ENCODE measurements at places on chromosomes 12 and 14.
A peak's percentile ranks its signal among the peaks of the same experiment; 100 is the strongest.

DNA sequence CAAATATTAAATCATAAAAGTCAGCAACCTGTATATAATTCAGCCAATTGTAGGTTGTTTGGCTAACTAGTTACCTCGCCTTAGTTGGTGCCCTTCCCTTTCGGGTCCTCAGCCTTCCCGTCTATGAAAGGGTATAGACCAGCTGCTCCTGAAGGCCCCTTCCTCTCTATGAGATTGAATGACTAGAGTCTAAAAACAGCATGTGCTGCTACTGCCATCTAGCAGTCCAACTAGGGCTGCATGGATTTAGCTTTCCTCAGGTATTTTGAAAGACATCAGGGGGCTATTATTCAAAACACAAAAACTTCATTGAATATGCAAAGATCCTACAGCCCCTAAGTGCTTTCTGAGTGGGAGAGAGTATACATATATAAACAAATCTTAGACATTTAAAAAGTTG lies 37.0 kb upstream of the TMEM263 start:
- DNase-seq, result no peak

GRCh38 chr12:79692860-79693577 lies 2.3 kb upstream of the PAWR start:
- DNase-seq, result no peak

- DNase-seq, result no peak
These were observed 348.0 kb downstream of the RAD51B start for GRCh38 chr14:68167383-68168087.

DNA sequence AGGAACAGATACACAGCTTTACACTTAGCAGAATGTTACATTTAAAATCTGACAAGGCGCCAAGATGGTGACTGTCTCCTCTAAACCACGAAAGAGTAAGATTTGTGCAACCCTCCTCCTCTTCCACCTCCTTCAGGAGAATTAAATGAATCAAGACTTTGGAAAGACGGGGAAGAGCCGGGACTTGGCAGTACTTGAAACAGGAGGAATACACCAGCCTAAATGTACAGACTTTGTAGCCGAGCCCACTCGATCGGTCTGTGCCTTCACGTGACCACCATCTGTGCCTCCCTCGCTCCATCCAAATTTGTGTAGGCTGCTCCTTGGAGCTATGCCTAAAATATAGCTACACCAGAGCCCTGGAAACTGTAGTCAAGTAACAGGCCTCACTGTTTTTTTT lies 38.3 kb downstream of the SSPN start:
- DNase-seq, result peak; percentile 56

GRCh38 chr14:33675415-33676130 lies 275.3 kb downstream of the EGLN3 start:
- DNase-seq, result peak; percentile 46

- DNase-seq, result no peak
These were observed 9.8 kb upstream of the KRT6A start for GRCh38 chr12:52502877-52503276.

DNA sequence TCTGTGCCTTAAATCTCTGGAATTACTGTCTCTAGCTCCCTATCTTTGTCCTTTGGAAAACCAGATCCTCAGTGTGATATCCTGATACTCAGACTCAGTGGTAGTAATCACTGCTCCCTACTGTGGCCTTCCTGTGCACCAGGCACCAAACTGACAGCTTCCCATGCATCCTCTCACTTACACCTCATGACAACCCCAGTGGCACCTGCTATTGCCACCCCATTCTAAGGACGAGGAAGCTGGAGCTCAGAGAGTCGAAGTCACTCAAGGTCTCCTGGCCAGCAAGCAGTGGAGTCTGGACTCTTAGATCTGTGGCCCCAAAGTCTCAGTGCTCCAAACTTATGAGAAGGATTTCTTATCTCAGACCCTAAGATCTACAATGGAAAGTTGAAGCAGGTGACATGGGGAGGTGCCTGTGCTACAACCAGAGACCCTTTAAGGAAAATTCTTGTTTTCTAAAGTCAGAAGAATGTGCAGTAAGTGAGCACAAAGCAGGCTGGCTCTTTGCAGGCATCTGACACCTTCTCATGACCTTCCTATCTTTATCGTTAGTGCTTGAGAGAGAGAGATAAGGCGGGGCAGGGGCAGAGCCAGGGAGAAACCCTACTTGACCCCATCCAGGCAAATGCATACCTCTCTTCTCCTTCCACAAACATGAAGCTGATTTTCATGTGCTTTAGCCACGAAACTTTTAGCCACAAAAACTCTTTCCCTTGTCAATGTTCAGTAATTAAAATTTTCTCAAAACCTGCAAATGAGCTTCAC lies 47.1 kb downstream of the CCDC60 start:
- DNase-seq, result no peak

DNA sequence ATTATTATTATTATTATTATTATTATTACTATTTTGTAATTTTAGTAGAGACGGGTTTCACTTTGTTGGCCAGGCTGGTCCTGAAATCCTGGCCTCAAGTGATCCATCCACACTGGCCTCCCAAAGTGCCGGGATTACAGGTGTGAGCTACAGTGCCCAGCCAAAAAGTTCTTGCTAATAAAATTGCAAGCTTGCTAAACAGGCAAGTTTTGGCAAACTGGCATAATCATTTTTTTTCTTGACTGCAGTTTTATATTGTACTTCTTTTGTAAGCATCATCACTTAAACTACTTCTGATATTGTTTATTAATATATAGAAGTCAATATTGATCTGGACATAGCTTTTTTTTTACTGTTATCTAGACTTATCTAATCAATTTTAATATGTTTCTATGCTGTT lies 536.4 kb downstream of the LRFN5 start:
- DNase-seq, result no peak

- DNase-seq, result no peak
These were observed 117.7 kb upstream of the C14orf180 start for GRCh38 chr14:104461676-104462449.

DNA sequence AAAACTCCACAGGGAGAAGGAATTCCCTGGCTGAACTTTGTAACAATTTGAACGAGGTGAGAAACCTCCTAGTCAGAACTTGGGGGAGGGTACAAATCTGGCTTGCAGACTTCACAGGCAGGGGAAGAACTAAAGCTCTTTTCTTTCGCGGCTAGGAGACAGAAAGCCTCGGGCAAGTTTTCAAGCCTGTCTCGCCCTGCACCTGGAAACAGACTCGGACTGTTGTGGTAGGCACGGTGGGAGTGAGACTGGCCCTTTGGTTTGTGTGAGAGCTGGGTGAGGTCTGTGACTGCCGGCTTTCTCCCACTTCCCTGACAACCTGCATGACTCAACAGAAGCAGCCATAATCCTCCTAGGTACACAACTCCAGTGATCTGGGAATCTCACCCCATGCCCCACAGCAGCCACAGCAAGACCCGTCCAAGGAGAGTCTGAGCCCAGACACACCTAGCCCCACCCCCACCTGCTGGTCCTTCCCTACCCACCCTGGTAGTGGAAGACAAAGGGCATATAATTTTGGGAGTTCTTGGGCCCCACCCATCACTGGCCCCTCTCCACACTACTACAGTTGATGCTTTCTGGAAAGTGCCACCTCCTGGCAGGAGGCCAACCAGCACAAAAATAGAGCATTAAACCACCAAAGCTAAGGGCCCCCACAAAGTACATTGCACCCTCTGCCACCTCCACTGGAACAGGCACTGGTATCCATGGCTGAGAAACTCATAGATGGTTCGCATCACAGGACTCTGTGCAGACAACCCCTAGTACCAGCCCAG lies 102.7 kb upstream of the ST8SIA1 start:
- DNase-seq, result no peak

DNA sequence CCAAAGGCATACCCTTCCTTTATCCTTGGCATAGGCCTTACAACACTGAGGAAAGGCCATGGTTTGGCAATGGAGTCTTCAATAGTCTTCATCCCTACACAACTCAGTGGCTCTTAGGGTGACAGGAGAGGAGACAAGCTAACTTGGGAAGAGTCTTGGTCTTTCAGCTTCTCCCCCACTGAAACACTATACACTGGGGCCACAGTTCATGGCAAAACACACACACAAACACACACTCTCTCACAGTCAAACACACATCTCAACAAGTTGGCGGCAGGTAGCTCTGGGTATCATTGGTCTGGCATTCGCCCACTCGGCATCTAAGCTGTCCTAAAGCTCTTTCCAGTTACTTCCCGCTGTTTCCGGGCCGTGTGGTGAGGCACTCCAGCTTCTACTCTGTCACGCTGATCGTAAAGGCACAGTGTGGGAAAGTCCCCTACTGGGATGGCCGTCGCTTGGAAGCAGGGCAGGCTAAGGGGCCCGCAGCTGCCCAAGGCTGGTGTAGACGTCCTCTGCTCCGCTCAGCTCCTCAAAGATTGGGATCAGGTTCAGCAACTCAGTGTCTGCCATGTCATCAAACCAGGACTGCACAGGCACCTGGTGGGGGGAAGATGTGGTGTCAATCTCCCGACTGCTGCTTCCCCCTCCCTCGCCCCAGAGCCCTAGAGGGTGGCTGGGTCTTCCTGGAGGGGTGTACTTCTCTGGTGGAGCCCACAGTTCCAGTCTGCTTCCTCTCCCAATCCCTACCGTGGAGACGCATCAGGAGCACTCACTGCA lies 4.8 kb upstream of the AVIL start:
- no peak for DNase-seq

GRCh38 chr12:128879898-128880764 lies 26.9 kb downstream of the GLT1D1 start:
- no peak for DNase-seq

GRCh38 chr12:116247377-116247776 lies 30.1 kb downstream of the MED13L start:
- DNase-seq, result peak; percentile 60

GRCh38 chr14:22613106-22613695 lies 15.1 kb downstream of the ABHD4 start:
- no peak for DNase-seq

DNA sequence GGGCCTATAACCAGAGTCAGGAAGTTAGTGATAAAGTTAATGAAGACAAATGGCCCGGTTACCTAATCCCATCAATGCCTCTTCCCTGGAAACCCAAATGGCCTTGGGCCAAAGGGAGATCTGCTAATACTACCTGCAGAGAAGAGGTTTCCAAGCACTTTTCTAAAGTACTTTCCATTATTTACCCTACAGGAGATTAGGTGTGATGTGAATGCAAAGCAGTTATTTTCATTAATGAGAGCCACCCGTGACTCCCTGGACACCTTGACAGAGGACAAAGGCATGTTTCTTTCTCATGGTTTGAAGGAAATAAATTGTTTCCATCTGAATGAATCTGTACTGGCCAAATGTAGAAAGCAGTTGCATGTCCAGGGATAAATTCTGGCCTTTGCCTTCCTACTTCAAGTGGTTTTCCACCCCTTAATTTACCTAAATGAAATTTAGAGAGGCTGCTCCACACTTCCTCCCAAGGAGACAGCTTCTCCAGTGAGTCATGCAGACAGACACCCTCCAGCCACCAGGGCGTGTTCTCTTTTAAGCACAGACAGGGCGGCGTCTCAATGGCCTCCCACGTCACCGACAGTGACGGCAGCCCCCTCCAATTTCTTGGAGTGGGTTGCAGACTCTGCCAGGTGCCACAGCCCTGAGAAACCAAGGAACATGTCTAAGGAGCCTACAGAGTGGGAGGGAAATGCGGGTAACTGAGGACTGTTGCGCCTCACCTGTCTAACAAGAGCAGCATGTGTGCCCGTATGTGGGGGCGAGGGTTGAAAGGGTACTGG lies 43.9 kb upstream of the GNPNAT1 start:
- no peak for DNase-seq

DNA sequence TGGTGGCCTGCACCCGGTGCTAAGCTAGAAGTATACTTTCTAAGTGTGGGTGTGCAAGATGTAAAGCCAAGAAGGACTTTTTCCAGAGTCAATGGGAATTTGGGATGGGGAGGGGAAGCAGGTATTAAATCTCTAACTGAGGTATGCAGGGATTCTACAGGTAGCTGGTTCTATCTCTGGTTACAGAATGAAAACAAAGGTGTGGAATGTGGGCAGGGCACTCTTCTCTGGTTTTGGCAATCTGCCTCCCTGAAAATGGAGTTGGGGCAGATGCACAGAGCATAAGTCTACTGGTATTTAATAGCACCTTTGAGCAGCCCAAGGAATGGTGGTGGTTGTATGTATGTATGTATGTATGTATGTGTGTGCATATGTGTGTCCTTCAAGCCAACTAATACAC lies 66.7 kb upstream of the PPP1R12A start:
- no peak for DNase-seq

- DNase-seq, result peak; percentile 32
These were observed 47.2 kb downstream of the ARMH4 start for GRCh38 chr14:58104808-58105207.

DNA sequence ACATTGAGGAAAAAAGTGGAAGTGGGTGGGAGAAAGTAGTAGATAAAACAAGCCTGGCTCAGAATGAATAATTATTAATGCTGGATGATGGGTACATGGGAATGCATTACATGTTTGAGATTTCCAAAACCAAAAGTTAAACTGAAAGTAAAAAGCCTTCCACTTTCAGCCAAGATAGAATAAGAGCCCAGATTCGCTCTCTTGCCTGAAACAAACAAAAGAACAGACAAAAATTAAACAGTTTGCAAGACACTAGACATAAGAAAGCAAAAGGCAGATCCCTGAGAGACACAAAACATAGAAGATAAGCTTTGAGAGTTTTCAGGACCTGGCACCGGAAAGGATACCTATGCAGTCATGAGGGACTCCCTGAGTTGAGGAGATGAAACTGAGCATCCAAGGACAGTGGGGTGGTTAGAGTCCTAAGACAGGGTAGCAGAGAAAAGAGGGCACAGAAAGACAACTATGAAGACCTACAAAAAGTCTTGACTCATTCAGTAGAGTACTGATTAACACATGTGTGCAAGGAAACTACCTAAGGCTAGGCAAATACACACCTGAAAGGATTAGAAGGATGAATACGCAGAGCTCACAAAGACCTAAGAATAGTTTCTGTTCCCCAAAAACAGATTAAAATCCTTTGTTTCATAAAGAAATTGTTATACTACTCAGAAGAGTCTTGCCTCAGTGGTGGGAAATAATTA lies 54.1 kb downstream of the CEP83 start:
- no peak for DNase-seq

GRCh38 chr14:60332869-60333268 lies 83.8 kb downstream of the PPM1A start:
- no peak for DNase-seq

- no peak for DNase-seq
These were observed at the start of gene AQP5 for GRCh38 chr12:49961111-49961922. AQP5 (plus strand) TSS chr12:49961872; CDS start chr12:49962018, 146 bp downstream.

- no peak for DNase-seq
These were observed 19.1 kb upstream of the DNM1L start for GRCh38 chr12:32659908-32660440.

GRCh38 chr12:111643427-111643826 lies 42.3 kb downstream of the BRAP start:
- no peak for DNase-seq

DNA sequence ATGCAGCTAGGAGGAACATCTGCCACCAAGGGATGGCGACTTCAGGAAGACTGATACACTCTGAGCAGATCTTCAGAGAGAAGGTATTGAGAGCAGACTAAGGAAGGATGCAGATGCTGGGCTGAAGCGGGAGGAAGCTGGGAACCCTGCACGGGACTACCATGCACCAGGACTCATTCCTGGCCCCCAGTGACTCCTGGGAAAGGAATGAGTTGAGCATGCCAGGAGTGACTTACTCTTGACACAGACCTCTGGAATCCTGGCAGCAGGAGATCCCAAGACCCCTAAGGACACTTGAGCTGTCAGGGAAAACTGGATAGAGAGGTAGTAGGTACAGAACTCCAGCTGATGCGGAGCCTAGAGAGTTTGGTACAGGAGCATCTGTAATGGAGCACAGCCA lies 336.1 kb downstream of the RPS29 start:
- peak; percentile 24 for DNase-seq
